ENCODE measurements at places on chromosomes 12 and 14. TPM values are rescaled to one million over a fixed set of nuclear protein-coding genes. Genes with fewer than 3 reads are reported as not detected.

GRCh38 chr12:44384136-44384535, 492.0 kb downstream of the NELL2 start:
- DNase-seq = no peak
- no peaks in the 10 kb centered on the region for H3K36me3 ChIP-seq
- H3K27ac ChIP-seq = no peak overlapping the region
- H3K4me1 ChIP-seq = no peaks in the 10 kb centered on the region

GRCh38 chr14:71358209-71358931, 451.1 kb downstream of the PCNX1 start:
- no peak for DNase-seq
- H3K4me3 ChIP-seq = no peak overlapping the region
- H3K27me3 ChIP-seq = no peaks in the 10 kb centered on the region
- H3K4me1 ChIP-seq = peaks cover 30% of the 10 kb centered on the region
- peaks cover 4% of the 10 kb centered on the region for H3K36me3 ChIP-seq

GRCh38 chr14:92582706-92583452, 69.3 kb downstream of the RIN3 start:
- peaks cover 16% of the 10 kb centered on the region for H3K36me3 ChIP-seq
- no peak for DNase-seq
- no peaks in the 10 kb centered on the region for H3K4me1 ChIP-seq
- H3K27me3 ChIP-seq = no peaks in the 10 kb centered on the region
- H3K4me3 ChIP-seq = no peak overlapping the region

Gene MDGA2
- not detected for total RNA-seq

Gene HSPA2
- 0.51 TPM for total RNA-seq

Gene SLC6A12
- not detected for total RNA-seq

All from MCF 10A (cell line).